Muscle of arm (tissue), 14 donors: ENCODE measurements at places on chromosomes 5 and 9. TPM values are rescaled to one million over a fixed set of nuclear protein-coding genes. Genes with fewer than 3 reads are reported as not detected.

The PCDHGA4 gene
- 1.4 TPM for polyA plus RNA-seq

The PAX5 gene
- polyA plus RNA-seq, result 0.13 TPM

The PPIC gene
- 38.8 TPM for polyA plus RNA-seq

- DNase-seq, result peak; percentile 53
Observed at GRCh38 chr5:109690242-109690974, 681 bp downstream of the MAN2A1 start.

DNA sequence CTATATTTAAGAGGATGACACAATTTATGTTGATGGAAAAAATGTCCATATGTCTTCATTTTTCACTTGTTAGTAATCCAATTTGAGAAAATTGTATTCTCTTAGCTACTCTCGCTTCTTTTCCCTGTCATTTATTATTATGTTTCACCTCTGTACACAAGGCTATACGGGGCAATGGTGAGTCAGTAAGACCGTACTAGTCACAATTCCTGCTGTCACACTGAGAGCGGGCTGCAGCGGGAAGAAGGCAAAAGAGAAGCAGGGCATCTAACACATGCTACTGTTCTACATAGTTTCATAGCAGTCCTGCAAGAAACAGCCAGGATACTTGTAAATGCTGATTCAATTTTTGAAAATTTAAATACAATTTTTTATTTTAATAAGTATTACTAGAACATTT, 23.3 kb upstream of the PRDM9 start:
- no peak for DNase-seq

DNA sequence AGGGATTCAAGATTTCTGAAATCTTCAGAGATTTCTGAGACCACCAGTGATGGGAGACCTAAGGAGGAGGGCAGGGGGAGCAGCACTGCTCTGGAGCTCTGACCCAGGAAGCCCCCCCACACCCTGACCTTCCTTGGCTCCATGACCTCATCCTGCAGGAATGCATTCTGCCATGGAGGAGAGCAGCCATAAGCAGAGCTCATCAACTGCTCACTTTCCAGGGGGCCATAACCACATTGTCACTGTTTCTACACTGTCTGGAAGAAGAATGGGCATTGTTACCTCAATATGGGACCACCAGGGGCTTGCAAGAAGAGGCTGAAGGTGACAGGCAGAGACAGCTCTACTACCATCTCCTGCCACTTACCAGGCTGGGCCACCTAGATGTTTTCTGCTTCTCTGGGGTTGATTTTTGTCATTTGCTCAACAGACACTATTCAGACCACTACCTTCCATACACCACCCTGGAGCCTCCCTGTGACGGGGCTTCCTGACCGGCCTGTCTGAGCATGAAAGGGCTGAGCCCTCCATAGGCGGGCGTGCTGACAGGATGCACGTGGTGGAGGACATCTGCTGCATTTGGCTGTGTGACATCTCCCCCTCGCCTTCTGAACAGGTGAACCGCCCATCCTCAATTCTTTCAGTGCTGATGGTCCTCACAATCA, 2.3 kb upstream of the TSC1 start:
- DNase-seq, result no peak

- no peak for DNase-seq
Observed at GRCh38 chr5:148708854-148709253, 54.5 kb upstream of the HTR4 start.

DNA sequence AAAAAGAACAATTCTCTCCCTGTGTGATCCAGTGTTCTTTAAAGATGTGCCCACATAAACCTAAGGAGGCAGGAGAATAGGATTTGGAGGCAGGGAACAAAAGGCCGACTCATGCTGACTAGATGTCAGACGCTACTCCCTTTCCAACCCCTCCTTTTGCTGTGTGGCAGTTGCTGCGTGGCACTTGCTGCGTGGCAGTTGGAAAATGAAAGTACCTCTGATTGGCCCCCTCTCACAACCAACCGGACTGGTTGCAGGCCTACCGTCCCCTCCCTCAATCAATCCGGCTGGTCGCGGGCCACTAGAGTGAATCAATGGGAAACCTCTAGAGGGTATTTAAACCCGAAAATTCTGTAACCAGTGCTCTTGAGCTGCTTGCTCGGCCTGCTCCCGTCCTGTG, 551.0 kb downstream of the KIF4B start:
- DNase-seq, result no peak

DNA sequence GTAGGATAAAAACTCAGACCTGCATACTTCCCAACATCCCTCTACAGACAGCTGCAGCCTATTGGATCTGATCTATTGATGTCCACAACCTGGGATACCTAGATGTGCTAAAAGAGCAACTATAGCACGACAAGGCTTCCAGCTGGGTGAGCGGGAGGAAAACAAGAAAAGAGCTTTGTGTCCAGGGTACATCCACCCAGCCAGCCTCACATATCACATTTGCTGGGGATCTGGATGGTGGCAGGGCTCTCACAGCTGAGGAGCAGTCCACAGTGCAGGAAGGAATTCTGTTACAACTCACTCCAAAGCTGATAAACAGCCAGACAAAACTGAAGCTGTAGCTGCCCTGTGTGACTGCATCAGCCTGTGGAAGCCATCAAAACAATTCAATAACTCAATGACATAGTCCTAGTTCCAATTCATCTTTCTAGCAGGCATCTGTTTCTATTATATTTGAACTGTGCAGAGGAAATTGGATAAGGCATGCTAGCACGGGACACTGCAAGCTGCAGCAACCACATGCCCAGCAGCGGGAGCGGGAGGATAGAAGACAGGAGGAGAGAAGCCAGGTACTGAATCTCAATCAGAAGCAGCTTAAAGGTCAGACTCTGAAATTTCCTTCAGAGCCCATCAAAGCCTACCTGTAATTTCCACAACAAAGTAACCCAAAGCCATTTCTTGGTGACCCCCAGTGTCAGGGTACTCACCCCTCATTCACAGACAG, 45.0 kb downstream of the MED10 start:
- DNase-seq, result no peak

GRCh38 chr5:173743641-173744343, 127.3 kb upstream of the BOD1 start:
- DNase-seq, result no peak

DNA sequence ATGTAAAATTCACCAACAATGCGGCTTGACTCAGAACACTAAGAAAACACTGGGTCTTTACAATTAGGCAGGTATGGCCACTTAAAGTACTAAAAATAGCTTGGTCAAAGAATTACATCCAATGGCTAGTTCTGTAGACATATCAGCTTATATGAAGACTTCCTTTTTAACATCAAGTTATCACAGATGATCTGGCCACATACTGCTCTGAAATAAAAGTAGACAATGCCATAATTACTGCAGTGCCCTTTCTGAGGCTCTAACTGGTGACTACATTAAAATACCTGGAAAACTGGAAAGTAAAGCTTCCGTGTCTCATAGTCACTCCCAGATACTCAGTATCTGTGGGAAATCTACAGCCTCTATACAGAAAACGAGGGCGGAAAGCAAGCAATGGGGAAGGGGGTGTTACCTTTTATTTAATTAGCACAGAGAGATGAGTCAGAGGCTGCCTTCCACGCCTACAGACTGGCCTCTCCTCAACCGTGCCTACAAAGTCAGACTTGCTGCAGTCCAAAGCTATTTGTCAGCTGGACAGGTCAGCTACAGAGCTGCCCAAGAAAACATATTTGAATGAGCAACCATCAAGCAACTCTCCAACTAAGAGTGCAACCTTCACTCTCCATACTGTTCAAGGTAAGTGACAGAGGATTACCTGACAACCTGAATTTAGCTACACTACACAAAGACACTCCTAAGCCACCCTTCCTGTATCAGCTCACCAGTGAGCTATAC, 8.7 kb downstream of the SERINC5 start:
- DNase-seq, result no peak

DNA sequence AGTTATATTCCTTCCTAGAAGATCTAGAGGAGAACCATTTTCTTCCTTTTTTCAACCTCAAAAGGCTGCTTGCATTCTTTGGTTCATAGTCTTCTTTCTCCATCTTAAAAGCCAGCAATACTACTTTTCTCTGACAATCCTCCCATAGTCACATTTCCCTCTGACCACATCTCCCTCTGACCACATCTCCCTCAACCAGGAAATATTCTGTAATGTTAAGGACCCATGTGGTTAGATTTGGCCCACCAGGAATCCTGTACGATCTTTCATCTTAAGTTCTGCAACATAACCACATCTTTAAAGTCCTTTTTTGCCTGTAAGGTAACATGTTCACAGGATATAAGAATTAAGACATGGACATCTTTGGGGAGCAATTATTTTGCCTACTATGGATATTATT, 179.4 kb upstream of the SPEF2 start:
- DNase-seq, result no peak

GRCh38 chr5:147160902-147161700, 73.7 kb upstream of the STK32A start:
- DNase-seq, result peak; percentile 53

- DNase-seq, result no peak
Observed at GRCh38 chr5:98341038-98342032, 432.1 kb upstream of the RGMB start.

- DNase-seq, result no peak
Observed at GRCh38 chr9:15889555-15889954, 336.7 kb downstream of the CCDC171 start.

DNA sequence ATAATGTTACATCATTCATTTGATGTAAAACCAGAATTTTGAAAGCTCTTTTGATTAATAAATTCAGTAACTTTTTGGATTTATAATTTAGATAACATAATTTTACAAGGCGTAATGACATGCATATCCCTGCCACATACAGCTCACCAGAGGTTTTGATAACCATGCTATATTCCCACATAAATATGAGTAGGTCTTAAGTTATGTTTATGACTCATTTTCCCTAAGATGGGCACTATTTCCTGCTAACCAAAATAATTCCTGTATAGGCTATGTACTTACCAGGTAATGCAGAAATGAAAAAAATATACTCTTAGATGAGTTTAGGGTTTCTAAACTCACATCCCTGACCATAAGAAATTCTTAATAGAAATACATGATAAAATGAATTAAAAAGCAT, 93.9 kb upstream of the EDIL3 start:
- no peak for DNase-seq

- no peak for DNase-seq
Observed at GRCh38 chr5:31711935-31712592, 73.1 kb downstream of the PDZD2 start.

- no peak for DNase-seq
Observed at GRCh38 chr5:132199116-132199680, 28.5 kb downstream of the P4HA2 start.

DNA sequence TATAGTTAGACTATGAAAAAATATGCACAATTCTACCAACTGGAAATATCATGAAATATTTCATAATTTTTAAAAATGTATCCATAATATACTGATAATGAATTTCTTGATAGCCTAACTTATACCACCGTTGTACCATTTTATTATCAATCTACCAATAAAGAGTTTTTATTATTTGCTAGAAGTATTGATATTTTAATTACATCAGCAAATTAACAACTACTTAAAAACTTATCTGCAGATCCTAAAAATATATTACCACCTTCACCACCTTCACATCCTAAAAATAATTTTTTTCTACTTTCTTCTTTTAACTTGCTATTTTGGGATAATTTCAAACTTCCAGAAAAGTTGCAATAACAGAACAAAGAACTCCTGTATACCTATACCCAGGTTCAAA, 21.4 kb downstream of the ATPSCKMT start:
- no peak for DNase-seq

DNA sequence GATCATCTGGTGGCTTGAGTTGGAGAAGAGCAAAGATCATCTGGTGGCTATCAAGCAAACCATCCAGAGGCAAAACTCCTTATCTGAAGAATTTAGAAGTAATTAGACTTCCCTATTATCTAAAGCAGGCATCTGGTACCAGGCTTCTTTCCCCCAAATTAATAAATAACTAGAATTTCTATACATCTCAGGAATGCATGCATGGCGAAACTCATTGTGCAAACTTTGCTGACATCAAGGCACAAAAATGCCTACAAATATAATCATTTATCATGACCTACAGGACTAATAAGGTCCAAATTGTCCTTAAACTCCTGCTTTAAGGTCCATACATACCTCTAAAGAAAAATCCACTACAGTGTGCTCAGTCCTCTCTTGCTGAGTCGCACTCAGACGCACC, 6.0 kb downstream of the OR13D1 start:
- no peak for DNase-seq

GRCh38 chr5:176436656-176437055, 11.5 kb upstream of the FAF2 start:
- DNase-seq, result no peak

DNA sequence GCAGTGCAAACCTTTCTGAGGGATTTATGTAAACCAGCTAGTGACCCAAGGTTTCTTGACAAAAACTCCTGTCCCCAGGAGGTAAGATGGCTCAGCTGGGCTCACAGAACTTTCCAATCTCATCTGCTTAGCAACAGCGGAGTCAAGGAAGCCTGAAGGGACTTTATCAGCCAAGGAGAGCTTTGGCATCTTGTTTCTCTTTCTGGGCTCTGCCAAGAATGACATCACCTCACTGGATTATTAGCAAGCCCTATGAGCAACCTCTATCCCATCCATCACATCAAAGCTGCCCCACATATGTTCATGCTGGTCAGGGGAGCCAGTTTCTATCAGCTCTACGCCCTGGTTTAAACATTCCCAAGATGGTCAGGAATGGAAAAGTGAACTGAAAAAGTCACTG, 461.3 kb downstream of the ENC1 start:
- DNase-seq, result peak; percentile 73
